ENCODE measurements at places on chromosomes 3 and 15.

GRCh38 chr15:101145362-101145761 lies 106.5 kb downstream of the CHSY1 start:
- no peak for DNase-seq

DNA sequence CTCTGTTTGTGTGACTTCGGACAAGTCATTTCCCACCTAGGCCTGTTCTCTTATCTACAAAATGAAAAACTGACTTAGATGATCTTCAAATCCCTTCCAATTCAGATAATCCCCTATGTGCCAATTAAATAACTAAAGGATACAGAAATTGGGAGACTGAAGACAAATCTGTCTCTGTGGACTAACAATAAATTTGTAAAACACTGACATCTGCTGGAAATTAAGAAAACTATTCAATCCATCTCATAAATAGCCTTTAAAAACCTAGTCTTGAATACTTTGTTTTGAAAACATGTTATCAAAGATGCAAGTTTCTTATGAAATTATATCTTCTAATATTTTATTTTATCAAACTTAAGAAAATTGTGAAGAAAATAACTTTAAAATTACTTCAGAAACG lies 38.3 kb downstream of the MTHFS start:
- no peak for DNase-seq

- DNase-seq: no peak
These were observed 599.4 kb downstream of the ZIC1 start for GRCh38 chr3:148008591-148008990.

GRCh38 chr3:40980467-40980866 lies 218.8 kb upstream of the CTNNB1 start:
- DNase-seq: no peak

DNA sequence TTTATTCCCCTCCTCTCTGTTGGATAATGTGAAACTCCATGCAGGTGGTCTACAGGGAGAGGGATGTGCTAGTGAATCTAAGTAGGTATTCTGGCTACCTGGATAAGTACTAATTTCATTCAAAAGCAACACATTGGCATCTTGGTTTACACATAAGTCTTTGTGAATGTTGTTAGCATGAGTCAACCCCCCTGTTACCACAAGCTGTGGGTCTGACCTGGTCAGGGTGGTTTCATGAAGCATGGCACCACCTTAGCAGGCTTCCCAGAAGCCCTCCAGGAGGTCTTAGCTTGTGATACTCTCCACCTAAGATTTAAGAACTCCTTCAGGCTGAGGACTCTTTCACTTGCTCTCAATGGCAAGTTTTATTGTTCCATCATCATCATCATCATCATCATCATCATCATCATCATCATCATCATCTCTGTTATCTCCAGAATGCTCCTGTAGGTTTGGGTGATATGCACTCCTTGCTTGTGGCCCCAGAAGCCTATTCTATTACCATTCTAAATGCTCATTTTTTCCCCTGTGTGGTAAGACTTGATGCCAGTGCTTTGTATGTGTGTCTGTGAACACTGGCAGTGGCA lies 62.8 kb downstream of the EPHB1 start:
- DNase-seq: no peak

DNA sequence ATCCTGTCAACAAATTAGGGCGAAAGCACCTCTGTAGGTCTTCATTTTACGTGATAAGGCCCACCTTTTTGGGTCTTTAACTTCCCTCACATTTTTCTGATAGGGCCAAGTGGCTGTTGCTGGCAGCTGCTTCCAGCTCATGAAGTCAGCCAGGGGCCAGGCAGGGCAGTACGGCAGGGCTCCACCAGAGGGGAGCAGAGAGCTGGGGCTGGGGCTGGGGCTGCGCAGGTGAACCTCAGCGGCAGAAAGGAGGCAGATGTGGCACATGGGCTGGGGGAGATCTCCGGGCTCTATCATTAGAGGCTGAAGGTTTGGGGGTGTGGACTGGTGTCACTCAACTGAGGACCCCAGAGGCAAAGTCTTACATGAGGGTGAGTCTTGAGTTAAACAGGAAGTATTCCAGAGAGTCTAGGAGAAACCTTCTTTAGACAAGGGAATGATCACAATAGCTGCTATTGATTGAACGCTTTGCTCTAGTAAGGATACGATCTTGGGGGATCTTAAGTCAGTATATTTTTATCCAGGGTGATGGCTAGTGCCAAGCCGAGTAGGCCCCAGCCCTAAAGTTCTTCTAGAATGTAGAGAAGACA lies 62.8 kb upstream of the MEX3B start:
- peak; percentile 85 for DNase-seq

- DNase-seq: no peak
These were observed 44.6 kb downstream of the CORO2B start for GRCh38 chr15:68623301-68623892.

DNA sequence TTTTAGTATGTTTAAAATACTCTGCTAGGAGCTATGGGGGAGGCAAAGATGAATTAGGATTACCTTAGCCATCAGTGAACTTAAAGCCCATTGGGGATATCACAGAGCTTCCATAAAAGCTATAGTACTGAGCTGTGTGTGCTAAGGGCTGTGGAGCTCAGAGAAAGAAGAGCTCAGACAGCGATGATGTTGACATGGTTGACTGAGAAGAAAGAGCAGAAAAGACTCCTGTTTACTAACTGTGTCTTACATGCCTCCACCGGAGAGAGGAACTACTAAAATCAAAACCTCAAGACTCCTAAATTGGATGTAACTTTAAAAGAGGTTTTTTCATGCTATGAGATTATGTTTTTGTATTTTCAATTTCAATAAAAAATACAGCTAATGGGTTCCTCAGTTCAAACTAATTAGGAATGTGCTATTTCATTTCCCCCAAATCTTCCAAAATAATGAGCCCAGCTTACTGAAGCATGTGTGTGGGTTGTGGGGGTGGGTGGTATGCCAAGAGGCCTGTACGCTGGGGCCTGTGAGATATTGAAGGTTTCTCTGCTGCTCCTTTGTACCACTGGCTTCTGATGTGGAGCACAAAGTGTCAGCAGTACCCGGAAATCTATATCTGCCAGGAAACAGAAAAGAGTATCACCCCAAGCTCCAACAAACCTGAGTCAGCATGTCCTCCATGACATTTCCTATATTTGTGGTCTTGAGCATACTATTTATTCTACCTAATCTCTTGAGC lies 22.7 kb downstream of the DGKG start:
- no peak for DNase-seq

- no peak for DNase-seq
These were observed 1.4 kb downstream of the PFN2 start for GRCh38 chr3:149969110-149969939.

DNA sequence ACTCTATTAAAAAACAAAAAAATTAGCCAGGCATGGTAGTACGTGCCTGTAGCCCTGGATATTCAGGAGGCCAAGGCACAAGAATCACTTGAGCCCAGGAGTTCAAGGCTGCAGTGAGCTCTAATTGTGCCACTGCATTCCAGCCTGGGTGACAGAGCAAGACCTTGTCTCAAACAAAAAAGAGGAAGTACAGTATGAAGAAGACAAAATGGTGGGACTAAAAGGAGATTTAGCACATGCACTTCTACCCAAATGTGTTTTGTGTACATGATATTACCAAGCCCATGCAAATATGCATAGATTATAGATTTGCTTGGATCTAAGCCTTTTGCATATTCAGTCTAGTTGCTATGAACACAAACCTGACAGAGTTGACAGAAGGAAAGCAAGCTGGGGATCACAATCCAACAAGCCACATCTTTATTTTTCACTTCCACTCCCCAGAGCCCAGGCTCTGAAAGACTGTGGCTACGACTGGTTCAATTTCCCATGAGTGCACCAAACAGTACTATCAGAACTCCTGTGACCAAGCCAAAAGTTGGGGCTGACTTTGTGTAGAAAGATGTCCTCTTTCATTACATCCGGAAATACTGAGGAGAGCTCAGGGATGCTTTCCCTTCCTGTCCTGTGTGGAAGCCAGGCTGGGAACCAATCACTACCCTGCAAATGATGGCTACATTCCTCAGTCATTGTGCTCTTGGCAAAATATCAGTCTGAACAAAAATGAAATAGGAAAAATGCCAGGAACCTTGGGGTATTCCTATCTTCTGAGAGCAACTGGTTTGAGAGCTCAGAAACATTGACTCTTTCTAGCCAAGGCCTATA lies 49.4 kb downstream of the TGM4 start:
- no peak for DNase-seq
